Lung (tissue), 17 donors: ENCODE measurements at places on chromosomes 11 and 22. TPM values are rescaled to one million over a fixed set of nuclear protein-coding genes. Genes with fewer than 3 reads are reported as not detected.

Gene B3GAT1
- polyA plus RNA-seq, result 0.03 TPM

Gene GLYAT
- not detected for polyA plus RNA-seq

Gene GRAMD1B
- polyA plus RNA-seq, result 2.1 TPM

Gene FGF19
- not detected for polyA plus RNA-seq

Gene FAM180B
- polyA plus RNA-seq, result 0.05 TPM

Gene CHRM1
- 1.3 TPM for polyA plus RNA-seq

Gene SLC25A1
- 48.1 TPM for polyA plus RNA-seq

Gene KIAA1671
- 10.0 TPM for polyA plus RNA-seq

Gene OOSP1
- polyA plus RNA-seq, result not detected

Gene FERMT3
- polyA plus RNA-seq, result 67.3 TPM

Gene CHKA
- polyA plus RNA-seq, result 17.6 TPM

Gene LRRC32
- polyA plus RNA-seq, result 159 TPM

Gene HBG2
- polyA plus RNA-seq, result 1.00 TPM

Gene USP35
- 4.9 TPM for polyA plus RNA-seq

Gene SLCO2B1
- 64.8 TPM for polyA plus RNA-seq

Gene IL18BP
- polyA plus RNA-seq, result 38.6 TPM

Gene PLEKHB1
- 8.1 TPM for polyA plus RNA-seq

Gene ETS1
- 20.7 TPM for polyA plus RNA-seq

Gene CAVIN3
- 114 TPM for polyA plus RNA-seq

Gene CD3D
- 9.9 TPM for polyA plus RNA-seq

Gene P2RY6
- polyA plus RNA-seq, result 3.0 TPM
